Stimulated activated CD4-positive, alpha-beta T cell treated with anti-CD3 and anti-CD28 coated beads, Interleukin-2, amount 100 ng/mL, for 4 hours (primary cell): ENCODE measurements at places on chromosomes 6 and 20.
A peak's percentile ranks its signal among the peaks of the same experiment; 100 is the strongest.

- peak; percentile 15 for DNase-seq
Measured at GRCh38 chr6:27668442-27669294, 195.8 kb upstream of the ZNF184 start.

DNA sequence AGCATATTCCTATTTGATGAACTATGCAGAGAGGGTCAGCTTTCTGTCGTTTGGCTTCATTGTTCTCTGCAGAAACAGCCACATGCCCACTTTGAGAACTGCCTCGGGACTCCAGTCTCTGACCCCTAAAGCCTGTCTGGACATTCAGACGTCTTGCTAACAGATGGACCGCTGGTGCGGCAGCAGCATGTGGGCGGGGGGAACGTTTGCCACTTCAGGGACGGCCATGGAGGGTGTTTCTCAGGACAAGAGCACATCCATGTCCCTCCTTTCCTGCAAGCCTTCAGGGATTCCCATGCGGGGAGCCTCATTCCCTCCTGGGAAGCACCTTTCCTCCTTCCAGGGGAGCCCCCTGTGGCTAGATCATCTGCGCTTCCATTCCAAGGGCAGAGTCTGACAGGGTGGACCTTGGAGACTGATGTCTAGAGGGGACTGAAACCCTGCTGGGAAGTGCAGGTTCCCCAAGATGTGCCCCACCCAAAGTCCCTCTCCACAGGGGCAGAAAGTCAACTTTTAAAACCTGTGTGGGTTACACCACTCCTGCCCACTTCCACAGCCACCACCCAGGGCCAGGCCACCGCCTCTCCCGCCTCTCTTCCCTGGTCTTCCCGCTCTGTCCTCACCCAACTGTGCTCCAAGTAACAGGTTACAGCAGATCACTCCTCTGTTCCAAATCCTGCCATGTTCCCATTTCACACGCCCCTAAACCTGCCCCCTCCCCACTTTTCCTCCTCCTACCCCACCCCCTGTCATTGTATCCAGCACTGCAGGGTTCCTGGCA is 94.8 kb upstream of the PMEPA1 start:
- no peak for DNase-seq

DNA sequence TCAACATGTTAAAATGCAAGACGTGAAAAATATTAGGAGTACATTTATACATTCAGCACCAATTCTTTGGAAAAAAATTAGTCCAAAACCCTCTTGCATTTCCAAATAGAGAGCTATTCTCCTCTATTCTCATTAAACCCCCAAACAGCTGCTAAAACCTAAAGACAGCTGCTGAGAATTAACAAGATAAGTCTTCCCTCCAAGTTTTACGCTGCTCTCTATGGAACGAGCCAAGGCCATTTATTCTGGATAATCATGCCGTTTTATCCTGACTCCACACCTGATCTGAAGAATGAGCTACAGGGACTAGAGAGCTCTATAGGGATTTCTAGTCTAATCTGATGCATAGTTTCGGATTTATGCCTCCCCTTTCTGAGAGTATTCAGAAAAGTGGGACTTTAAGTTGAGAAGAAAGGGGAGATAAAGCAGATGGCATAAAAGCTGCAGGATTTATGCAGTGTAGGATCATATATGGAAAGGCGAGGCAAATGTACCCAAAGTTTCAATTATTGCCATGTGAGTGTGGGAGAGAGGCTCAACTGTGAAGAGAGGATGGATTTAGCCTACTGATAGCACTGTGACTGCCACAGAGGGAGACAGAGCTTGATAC is 64.7 kb upstream of the HS3ST5 start:
- DNase-seq: no peak

GRCh38 chr20:4774207-4774606 is 52.5 kb downstream of the PRND start:
- DNase-seq: no peak
